IMR-90 (cell line): ENCODE measurements at places on chromosomes 7 and 10.

DNA sequence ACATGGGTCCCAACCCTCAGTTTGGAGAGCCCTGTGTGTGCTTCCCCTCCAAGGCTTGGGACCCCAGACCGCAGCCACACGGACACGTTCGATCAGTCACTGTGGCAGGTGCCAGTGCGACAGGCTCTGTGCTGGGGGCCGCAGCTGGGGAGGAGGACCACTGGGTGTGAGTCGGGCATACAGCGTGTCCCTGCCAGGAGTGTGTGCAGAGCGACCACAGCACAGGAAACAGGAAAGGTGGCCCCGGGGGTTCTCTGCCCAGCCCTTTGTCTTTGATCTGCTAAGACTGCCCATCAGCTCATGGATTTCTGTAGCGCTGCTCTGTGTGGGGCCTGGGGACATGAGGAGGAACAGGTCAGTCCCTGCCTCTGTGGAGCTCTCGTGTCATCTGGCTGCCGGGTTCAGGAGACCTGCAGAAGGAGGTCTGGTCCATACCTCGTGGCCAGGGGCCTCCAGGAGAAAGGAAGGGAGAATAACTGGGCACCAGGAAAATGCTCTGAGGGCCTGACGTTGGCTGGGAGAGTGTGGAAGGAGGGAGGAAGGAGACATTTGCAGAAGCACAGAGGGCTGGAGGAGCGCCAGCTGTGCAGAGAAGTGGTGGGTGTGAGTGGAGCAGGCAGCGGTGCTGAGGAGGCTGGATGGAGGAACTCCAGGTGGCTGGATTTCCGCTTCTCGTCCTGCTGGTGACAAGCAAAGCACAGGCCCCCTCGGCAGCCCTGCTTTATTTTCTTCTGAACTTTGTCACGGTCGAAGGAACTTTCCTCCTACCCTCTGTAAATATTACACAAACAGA, 4.1 kb downstream of the NUDT1 start:
- DNase-seq = no peak

DNA sequence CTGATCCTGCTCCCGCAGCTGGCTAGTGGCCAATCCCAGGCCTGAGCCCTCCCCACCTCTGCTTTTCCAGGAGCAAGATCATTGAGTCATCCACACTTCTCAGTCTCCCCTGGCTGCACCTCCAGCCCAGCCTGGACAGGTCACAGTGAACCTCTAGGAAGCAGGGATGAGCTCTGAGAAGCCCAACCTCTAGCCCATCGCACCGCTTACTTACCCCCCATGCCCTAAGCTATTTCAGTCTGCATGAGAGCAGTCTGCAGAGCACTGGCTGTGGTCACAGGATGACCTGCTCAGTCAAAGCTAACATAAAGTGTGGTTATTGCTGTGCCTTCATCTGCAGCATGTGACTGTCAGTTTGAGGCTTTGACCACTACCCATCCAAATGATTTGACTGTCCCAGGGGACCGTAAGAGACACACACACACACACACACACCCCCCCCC, 129.2 kb downstream of the SORBS1 start:
- no peak for DNase-seq

DNA sequence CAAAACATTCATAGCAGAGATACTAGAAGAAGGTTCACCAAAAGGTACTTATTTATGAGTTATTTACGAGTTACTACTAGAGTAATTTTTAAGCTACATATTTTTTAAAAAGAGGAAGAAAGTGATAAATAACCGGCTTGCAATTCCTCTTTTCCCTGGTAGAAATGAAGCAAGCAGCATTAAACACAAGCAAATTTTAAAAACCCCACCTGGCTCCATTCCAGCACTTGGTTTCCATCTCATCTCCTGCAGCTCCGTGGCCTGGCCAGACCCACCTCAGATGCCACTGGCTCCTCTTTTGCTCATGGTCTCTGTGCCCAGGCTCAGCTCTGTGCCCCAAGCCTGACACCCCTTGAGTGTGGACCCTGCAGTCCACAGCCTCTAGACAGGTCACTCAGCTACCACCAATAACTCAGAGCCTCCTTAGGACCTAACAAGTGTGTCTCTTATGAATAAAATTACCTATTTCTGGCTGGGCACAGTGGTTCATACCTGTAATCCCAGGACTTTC, 479.5 kb downstream of the TNS3 start:
- no peak for DNase-seq

DNA sequence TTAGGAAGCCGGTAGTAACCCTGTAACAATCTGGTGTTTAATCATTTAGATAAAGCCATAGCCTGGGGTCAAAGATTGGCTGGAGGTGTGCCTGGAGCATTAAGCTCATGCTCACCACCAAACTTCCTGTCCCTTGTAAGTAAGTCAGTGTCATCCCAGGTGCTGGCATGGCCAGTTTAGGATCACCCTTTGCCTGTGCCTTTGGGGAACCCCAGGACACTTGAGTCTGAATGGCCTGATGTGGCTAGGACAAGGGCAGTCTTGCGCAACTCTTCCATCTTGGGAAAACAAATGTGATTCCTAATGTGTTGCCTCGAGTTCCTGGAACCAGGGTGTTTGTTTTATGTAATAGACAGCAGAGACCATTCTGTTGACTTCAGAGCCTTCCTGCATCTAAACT, 154.8 kb downstream of the GRK5 start:
- DNase-seq = no peak

DNA sequence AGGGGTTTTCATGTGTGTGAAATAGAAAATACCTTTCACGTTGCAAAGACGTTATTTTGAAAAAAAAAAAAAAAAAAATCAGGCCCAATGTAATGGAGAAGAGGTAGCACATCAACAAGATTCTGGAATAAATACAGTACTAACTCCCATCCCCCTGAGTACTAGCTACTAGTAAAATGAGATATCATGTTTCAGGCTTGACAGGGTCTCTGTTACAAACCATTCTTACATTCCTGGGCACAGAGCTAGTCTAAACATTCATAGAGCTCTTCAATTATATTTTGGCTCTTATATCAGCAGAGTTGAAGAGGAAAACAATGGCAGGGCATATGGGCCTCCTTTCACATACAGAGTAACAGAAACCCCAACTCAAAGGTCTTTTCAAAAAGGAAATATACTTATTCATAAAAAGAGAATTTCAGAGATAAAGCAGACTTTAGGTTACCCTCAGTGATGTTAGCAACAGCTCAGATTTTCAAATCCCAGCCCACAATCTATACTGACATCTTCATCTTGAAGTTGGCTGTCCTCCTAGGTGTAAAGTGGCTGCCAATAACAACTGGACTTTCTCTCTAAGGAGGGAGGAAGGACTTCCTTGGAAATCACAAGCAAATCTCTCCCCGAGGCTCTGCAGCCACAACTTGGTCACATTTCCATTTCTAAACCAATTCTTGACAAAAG, 18.6 kb downstream of the C7orf33 start:
- DNase-seq = peak; percentile 15
